ENCODE measurements at places on chromosomes 16 and 17. TPM values are rescaled to one million over a fixed set of nuclear protein-coding genes. Genes with fewer than 3 reads are reported as not detected.
A peak's percentile ranks its signal among the peaks of the same experiment; 100 is the strongest.

DNA sequence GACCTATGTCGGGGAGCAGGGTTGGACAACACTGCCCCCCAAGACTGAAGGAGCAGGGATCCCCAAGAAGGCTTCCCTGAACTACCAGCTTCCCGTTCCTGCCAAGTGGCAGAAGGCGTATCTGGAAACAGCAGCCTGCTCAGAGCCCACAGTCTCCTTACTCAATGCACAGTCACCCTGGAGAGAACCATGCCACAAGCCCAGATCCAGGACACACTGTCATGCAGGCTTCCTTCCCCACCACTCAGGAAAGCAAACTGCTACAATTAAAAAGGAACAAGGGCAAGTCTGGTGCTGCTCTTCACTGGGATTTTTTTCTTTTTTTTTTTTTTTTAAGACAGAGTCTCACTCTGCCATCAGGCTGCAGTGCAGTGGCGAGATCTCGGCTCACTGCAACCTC, 8.2 kb downstream of the WDR45B start:
- no peaks in the 10 kb centered on the region for H3K4me1 ChIP-seq
- no peaks in the 10 kb centered on the region for H3K27me3 ChIP-seq
- peak overlapping the region; percentile 91 for H3K27ac ChIP-seq
- no peaks in the 10 kb centered on the region for H3K36me3 ChIP-seq
- DNase-seq = no peak
- no peak overlapping the region for H3K4me3 ChIP-seq

DNA sequence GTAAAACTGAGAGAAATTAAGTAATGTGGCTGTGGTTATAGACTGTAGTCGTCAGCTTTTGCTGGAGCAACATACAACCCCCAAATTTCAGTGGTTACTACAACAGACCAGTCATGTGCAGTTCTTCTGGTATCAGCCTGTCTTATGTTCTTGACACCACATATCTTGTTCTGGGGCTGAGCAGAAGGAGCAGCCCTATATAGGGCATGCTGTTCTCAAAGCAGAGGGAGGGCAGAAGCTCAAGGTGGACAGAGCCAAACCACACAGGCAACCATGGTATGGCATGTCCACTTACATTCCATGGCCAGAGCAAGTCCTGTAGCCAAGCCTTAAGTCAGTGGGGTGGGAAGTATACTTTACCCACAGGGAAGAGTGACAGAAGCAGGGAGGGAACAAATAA, 7.7 kb downstream of the PRKAR1A start:
- peaks cover 10% of the 10 kb centered on the region for H3K36me3 ChIP-seq
- no peak overlapping the region for H3K27ac ChIP-seq
- H3K4me3 ChIP-seq = no peak overlapping the region
- no peak for DNase-seq
- H3K4me1 ChIP-seq = no peaks in the 10 kb centered on the region

DNA sequence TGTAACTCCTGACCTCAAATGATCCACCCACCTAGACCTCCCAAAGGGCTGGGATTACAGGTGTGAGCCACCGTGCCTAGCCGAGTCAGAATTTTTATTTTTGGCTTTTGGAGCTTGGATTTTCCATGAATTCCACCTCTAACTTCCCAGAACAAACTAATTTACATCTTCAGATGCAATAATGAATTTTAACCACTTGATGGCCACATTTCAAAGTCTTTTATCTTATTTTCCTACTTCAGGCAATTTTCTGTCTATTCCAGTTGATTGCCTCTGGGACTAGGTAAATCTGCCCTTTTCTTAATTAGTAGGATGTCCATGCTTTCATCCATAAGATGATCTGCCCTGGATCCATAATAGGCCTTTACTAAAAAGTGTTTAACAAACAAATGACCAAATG, 156.4 kb upstream of the ANKFN1 start:
- H3K27ac ChIP-seq = no peak overlapping the region
- H3K4me1 ChIP-seq = no peaks in the 10 kb centered on the region
- no peaks in the 10 kb centered on the region for H3K27me3 ChIP-seq

- no peak for DNase-seq
- H3K4me3 ChIP-seq = no peak overlapping the region
- no peaks in the 10 kb centered on the region for H3K4me1 ChIP-seq
- H3K27me3 ChIP-seq = no peaks in the 10 kb centered on the region
- H3K27ac ChIP-seq = no peak overlapping the region
Observed at GRCh38 chr17:21540502-21540901, 151.8 kb upstream of the KCNJ18 start.

- peaks cover 17% of the 10 kb centered on the region for H3K27me3 ChIP-seq
- no peak overlapping the region for H3K27ac ChIP-seq
- no peaks in the 10 kb centered on the region for H3K36me3 ChIP-seq
- H3K4me1 ChIP-seq = peaks cover 9% of the 10 kb centered on the region
Observed at GRCh38 chr17:60142872-60143499, 6.8 kb upstream of the CA4 start.

- no peaks in the 10 kb centered on the region for H3K4me1 ChIP-seq
- no peak overlapping the region for H3K4me3 ChIP-seq
- no peaks in the 10 kb centered on the region for H3K27me3 ChIP-seq
Observed at GRCh38 chr17:33234930-33235685, 58.0 kb downstream of the ASIC2 start.

- H3K4me3 ChIP-seq = no peak overlapping the region
- DNase-seq = no peak
- H3K4me1 ChIP-seq = no peaks in the 10 kb centered on the region
- H3K27me3 ChIP-seq = peaks cover 25% of the 10 kb centered on the region
Observed at GRCh38 chr17:6374271-6374691, 60.6 kb downstream of the AIPL1 start.

DNA sequence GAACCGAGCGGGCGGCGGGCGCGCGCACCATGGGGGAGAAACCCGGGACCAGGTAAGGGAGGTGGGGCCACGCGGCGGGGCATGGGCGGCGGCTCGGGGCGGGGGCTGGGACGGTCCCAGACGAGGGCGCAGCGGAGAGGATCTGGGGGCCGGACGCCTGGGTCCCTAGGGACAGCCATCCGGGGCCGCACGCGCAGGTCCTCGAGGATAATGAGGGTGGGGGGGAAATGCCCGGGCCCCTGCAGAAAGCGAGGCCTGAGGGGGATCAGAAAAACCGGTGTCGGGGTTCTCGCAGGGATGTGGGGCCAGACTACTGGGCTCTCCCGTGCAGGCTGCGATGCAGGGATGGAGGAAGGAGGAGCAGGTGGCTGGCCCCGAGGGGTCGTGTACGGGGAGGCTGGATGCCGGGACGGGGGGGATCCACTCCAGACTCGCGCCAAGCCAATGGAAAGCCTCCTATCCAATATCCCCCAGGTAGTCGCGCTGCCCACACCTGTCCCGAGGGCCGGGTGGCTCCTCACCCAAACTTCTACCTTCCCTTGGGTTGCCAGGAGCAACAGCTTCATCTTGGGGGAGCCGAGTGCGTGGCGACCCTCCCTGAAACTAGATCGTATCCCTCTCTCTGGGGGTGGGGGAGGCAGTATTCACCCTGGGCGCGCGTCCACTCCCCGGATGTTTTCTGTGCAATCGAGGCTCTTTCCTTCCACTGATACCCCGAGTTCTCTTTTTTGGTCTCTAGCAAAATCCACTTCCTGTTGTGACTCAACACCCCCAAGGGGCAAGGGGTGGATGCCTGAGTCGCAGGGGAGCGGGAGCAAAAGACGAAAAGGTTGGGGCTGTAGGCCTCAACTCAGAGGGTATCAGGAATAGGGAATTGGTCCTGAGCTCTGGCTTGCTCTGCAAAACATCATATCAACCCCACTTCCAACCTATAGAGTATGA, 532 bp downstream of the ARRB2 start:
- H3K4me3 ChIP-seq = peak overlapping the region; percentile 81
- H3K27me3 ChIP-seq = no peaks in the 10 kb centered on the region
- DNase-seq = no peak
- H3K4me1 ChIP-seq = no peaks in the 10 kb centered on the region
- no peaks in the 10 kb centered on the region for H3K36me3 ChIP-seq
- peak overlapping the region; percentile 83 for H3K27ac ChIP-seq

DNA sequence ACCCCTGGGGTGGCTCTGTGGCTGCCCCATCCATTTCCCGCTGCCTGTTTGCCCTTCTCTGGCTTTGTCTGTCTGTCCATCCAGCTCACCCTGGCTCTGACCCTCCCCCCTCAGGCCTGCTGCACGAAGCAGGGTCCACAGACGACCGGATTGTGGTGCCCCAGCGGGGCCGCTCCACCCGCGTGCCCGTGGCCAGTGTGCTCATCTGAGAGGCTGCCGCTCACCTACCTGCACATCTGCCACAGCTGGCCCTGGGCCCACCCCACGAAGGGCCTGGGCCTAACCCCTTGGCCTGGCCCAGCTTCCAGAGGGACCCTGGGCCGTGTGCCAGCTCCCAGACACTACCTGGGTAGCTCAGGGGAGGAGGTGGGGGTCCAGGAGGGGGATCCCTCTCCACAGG, 761 bp upstream of the LAT start:
- no peaks in the 10 kb centered on the region for H3K4me1 ChIP-seq
- H3K27ac ChIP-seq = no peak overlapping the region
- no peak overlapping the region for H3K4me3 ChIP-seq
- no peaks in the 10 kb centered on the region for H3K27me3 ChIP-seq

DNA sequence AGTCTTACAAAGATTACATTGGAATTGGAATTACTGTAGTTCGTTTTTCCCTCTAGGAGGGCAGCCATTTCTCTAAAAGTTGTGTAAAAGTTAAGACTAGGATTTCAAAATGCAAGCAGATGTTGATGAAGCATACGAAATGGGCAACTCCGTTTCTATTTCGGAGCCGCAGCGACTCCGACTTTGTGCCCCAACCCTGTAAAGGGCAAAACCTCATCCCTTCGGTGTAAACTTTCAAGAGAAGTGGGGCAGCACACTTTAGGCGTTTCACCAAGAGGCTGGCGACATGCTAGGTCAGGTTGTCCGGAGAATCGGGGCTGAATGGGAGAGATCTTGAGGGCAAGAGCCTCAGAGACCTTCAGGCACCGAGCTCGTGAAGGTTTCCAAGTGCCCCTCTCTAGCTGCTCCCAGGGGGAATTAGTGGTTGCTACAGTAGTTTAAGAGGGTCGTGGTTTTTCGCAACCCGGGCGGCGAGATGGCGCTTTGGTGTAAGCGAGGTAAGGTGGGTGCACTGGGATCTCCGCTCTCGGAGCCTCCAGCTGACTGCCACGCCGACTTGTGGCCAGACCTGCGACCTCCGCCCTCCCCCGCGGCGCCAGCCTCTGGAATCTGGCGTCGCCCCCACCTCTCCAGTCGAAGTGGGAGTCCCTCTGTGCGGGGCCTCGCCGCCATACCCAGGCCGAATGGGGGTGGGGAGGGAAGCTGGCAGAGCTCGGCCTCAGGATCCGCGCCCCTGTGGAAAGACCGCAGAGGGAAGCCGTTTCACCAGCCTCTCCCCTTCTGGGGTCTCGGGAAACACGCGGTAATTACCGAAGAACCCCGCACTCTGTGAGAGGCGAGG, 1.0 kb upstream of the HEXIM2 start:
- H3K4me1 ChIP-seq = peaks cover 3% of the 10 kb centered on the region
- peak overlapping the region; percentile 99 for H3K4me3 ChIP-seq
- peak; percentile 55 for DNase-seq

DNA sequence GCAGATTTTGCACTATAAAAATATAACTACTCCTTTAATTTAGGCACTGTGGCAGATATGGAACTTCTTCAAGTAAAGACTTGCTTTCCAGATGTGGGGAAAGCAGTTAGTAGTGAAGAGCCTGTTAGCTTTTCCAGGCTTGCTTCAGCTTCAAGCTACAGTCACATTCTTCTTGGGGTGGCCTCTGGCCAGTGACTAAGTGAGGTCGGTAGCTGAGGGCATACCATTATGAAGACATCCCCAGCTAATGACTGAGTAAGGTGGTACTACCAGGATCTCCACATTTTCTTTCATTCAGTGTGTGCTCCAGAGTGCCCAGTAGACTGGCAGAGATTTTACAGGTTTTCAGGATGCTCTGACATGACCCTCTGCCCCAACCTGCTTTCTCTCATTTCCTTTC, 167.1 kb upstream of the KIF2B start:
- no peak overlapping the region for H3K4me3 ChIP-seq
- no peaks in the 10 kb centered on the region for H3K4me1 ChIP-seq
- no peak for DNase-seq
- H3K27me3 ChIP-seq = no peaks in the 10 kb centered on the region
- H3K36me3 ChIP-seq = no peaks in the 10 kb centered on the region

- no peak overlapping the region for H3K4me3 ChIP-seq
- peak overlapping the region; percentile 97 for H3K27ac ChIP-seq
- DNase-seq = no peak
- no peaks in the 10 kb centered on the region for H3K27me3 ChIP-seq
Observed at GRCh38 chr16:525520-526180, 1.9 kb upstream of the CAPN15 start.

DNA sequence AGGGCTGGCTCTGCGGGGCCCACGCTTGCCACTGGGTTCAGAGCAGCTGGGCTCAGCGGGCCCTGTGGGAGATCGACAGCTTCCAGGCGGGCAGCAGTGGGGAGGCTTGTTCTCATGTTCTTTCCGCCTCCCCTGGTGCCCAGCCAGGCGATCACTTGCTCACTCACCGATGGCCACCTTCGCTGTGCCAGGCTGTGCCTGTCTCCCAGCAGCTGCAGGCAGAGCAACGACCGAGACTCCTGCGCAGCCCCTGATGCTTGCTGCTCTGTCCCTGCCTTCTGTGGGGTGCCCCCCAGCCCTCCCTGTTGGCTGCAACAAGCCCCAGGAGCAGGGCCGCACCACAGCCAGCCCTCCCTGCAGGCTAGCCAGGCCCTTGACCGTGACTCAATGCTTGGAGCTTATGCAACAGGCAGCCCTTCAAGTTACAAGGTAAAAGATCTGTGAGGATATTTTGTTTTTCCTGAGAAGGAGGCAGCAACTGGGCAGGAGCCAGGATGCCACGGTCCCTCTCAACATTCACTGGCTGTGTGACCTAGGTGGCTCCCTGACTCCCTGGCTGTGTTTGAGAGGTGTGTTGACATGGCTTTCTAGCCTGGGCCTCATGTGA, 9.6 kb upstream of the SPNS2 start:
- no peak for DNase-seq
- no peaks in the 10 kb centered on the region for H3K27me3 ChIP-seq
- peaks cover 8% of the 10 kb centered on the region for H3K4me1 ChIP-seq
- peak overlapping the region; percentile 76 for H3K27ac ChIP-seq
- no peaks in the 10 kb centered on the region for H3K36me3 ChIP-seq

- DNase-seq = no peak
- no peaks in the 10 kb centered on the region for H3K36me3 ChIP-seq
- peaks cover 22% of the 10 kb centered on the region for H3K4me1 ChIP-seq
- H3K27ac ChIP-seq = peak overlapping the region; percentile 100
- no peaks in the 10 kb centered on the region for H3K27me3 ChIP-seq
Observed at GRCh38 chr17:40445751-40446468, 2.7 kb downstream of the IGFBP4 start.

- peaks cover 6% of the 10 kb centered on the region for H3K4me1 ChIP-seq
- no peak overlapping the region for H3K4me3 ChIP-seq
- no peaks in the 10 kb centered on the region for H3K36me3 ChIP-seq
- no peak for DNase-seq
- H3K27me3 ChIP-seq = no peaks in the 10 kb centered on the region
Observed at GRCh38 chr16:70726892-70727361, 41.1 kb upstream of the MTSS2 start.

Gene OR1F1
- not detected for total RNA-seq

Gene RASL10B
- total RNA-seq = 5.9 TPM

Gene DNAH2
- 1.5 TPM for total RNA-seq

Data from breast epithelium (tissue), 4 donors.